Small intestine (tissue), 16 donors: ENCODE measurements at places on chromosomes 5 and 9. TPM values are rescaled to one million over a fixed set of nuclear protein-coding genes. Genes with fewer than 3 reads are reported as not detected.

The PTGES2 gene
- polyA plus RNA-seq: 99.7 TPM

The SLC6A18 gene
- polyA plus RNA-seq: 0.04 TPM

The CTSV gene
- 0.27 TPM for polyA plus RNA-seq

The FAM153A gene
- polyA plus RNA-seq: 1.5 TPM

The CAPSL gene
- polyA plus RNA-seq: not detected

The IL7R gene
- 10.4 TPM for polyA plus RNA-seq

The PCDHB16 gene
- 0.37 TPM for polyA plus RNA-seq

The SPATA31C1 gene
- not detected for polyA plus RNA-seq

DNA sequence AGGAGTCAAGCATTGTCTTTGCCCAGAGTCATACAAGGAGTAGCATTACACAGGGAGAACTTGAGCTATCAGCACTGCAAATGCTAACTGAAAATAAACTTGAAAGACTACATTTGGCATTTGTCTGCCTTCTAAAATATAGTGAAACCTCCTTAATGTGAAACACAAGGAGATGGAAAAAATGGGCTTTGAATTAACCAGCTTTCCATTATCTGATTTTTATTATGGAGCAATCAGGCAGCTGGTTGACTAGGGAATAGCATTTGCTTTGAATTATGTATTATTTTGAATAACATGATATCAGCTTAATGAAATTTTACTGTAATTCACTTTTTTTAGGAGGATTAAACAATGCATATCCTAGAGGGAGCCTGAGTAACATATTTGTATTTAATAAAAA is 130.8 kb downstream of the GDNF start:
- no peaks in the 10 kb centered on the region for H3K27me3 ChIP-seq
- no peak for DNase-seq
- H3K4me3 ChIP-seq: no peak overlapping the region

DNA sequence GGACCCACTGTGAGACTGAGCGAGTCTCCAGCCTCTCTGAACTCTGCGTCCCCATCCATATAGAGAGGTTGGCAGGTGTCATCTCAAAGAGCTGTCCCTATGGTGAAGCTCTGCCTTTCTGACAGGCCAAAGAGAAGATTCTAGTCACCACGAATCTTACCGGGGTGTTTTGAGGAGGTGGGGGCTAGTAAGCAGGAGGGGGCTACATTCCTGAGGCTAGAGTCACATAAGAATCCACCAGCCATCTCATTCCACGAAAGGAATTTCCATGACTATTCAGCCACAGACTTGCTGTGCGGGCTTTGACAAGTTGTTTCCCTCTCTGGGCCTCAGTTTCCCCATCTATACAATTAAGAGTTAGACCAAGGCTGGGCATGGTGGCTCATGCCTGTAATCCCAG is 16.3 kb downstream of the PDGFRB start:
- no peaks in the 10 kb centered on the region for H3K27me3 ChIP-seq
- DNase-seq: no peak
- H3K36me3 ChIP-seq: no peaks in the 10 kb centered on the region
- H3K27ac ChIP-seq: no peak overlapping the region

GRCh38 chr5:131381777-131382176 is 117.9 kb downstream of the CDC42SE2 start:
- H3K27ac ChIP-seq: no peak overlapping the region
- no peak overlapping the region for H3K4me3 ChIP-seq
- no peaks in the 10 kb centered on the region for H3K27me3 ChIP-seq
- no peak for DNase-seq
- H3K4me1 ChIP-seq: peaks cover 14% of the 10 kb centered on the region

DNA sequence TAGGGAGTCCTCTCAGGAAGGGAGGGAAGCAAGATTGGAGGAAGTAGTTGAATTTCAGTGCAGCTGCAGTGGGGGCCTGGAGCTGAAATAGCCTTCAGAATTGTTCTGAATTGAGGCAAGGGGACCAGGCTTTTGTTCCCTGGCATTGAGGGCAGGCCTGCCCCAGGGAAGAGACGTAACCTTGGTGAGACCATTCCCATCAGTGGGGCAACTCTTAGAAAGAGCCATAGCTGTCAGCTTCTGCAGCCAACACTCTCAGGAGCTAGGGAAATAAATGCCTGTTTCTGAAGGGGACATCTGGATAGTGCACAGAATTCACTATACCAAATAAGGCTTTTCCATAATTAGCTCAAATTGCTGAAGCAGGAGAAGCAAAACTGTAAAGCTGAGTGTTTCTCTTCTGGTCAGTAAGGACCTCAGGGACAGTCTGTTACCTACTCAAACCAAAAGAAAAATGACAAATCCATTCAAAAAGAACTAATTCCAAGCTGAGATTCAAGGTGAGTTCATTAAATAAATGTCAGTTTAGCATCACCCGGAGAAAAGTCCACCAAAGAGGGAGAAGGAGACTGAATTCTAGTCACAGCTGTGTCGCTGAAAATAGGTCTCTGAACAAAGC is 44.0 kb downstream of the LYRM7 start:
- H3K4me3 ChIP-seq: no peak overlapping the region
- peaks cover 3% of the 10 kb centered on the region for H3K4me1 ChIP-seq

DNA sequence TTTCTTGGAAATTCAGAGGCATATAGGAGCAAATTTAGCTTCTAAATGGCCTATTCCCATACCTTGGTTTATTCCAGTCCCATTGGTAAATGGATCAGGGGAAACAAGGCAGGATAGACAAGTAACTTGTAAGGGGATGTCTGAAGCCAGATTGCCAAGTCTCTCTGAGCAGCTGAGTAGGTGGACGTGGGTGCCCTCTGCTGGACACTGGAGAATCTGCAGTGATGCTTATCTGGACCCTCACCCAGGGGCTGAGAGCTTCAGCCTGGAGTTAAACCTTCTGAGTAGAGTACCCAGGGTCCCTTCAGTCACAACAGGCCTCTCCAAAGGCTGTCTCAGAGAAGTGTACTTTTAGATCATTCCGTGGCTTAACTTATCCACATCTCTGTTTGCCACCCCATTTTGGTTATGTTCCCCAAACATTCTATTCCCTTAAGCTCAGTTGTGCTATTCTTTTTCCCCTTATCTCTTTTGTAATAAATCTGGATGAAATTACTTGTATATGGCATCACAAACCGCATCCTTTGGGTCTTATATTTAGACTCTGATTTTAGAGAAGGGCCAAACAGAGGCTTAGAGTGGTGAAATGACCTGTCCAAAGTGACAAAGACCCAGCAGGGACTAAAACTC is 218.3 kb upstream of the GLRA1 start:
- H3K36me3 ChIP-seq: no peaks in the 10 kb centered on the region
- H3K27ac ChIP-seq: no peak overlapping the region
- peaks cover 2% of the 10 kb centered on the region for H3K27me3 ChIP-seq
- no peak overlapping the region for H3K4me3 ChIP-seq

- no peaks in the 10 kb centered on the region for H3K36me3 ChIP-seq
- H3K27me3 ChIP-seq: no peaks in the 10 kb centered on the region
- H3K27ac ChIP-seq: no peak overlapping the region
- H3K4me1 ChIP-seq: no peaks in the 10 kb centered on the region
- no peak overlapping the region for H3K4me3 ChIP-seq
Measured at GRCh38 chr9:88221105-88221504, 82.8 kb upstream of the SPATA31C2 start.

DNA sequence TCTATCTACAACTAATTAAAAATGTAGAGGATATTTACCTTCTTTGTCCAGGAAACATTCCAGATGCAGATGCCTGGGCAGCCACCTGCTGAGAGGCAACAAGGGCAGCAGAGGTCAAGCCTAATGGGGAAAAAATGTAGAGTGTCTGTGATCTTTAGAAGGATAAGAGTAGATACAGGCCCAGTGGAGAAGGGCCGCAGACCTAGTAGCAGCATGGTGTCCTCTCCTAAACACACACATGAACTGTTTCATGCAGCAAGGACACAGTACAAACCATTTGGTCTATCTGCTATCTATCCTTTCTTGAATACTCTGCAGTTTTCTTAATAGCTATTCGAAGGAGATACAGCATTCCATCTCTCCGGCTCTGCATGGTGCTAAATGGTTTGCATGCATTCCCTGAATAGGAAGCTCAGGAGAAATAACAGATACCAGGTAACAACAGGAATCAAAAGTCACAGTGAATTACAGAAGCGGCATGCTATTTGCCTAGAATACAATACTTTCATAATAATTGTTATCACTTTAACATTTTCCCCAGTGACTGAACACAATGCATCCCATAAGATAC is 107.3 kb downstream of the ZNF608 start:
- peaks cover 2% of the 10 kb centered on the region for H3K4me1 ChIP-seq
- no peaks in the 10 kb centered on the region for H3K27me3 ChIP-seq
- H3K4me3 ChIP-seq: no peak overlapping the region

- no peak for DNase-seq
- no peaks in the 10 kb centered on the region for H3K4me1 ChIP-seq
- H3K27ac ChIP-seq: no peak overlapping the region
- H3K27me3 ChIP-seq: peaks cover 12% of the 10 kb centered on the region
- no peaks in the 10 kb centered on the region for H3K36me3 ChIP-seq
Measured at GRCh38 chr5:139746691-139747582, 48.7 kb upstream of the PSD2 start.

GRCh38 chr5:77984587-77984986 is 208.4 kb upstream of the TBCA start:
- H3K27me3 ChIP-seq: no peaks in the 10 kb centered on the region
- no peak overlapping the region for H3K27ac ChIP-seq
- no peak overlapping the region for H3K4me3 ChIP-seq
- H3K36me3 ChIP-seq: no peaks in the 10 kb centered on the region

GRCh38 chr9:136795000-136795348 is 1.2 kb upstream of the CCDC183 start:
- DNase-seq: no peak
- no peaks in the 10 kb centered on the region for H3K36me3 ChIP-seq
- H3K4me1 ChIP-seq: peaks cover 82% of the 10 kb centered on the region
- no peak overlapping the region for H3K27ac ChIP-seq
- no peak overlapping the region for H3K4me3 ChIP-seq

DNA sequence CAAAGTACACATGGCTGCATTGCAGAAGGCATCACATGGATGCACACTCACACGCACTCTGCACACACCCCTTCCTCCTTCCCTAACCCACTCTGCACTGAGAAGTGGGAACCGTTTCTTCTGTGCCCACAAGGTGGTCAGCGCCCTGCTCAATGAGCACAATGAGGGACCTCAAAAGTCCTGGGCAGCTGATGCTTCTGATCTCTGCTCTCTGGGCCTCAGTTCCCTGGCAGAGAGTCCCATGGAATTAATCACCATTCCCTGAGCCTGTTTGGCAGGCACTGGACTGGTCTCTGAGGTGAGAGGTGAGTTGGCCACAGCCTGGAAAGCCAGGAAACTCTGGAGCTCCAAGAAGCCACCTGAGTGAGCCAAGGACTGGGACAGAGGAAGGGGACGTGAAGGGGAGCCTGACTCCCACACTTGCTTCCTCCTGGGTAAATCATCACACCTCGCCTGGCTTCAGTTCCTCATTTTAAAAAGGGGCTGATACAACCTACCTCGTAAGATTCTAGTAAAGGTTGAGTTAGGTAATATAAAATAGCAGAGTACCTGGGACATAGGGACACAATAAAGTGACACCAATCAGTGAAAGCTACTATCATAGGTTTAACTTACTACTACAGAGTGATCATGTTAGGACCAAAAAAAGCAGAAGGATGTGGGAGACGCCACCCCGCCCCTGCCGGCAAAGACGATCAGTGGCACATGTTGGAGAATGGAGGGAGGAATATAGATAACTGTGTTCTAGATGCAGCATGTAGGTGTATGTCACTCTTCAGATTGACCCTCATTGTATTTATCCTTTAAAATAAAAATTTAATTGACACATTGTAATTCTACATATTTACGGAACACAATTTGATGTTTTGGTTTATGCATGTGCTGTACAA is 21.1 kb upstream of the IGFBPL1 start:
- H3K36me3 ChIP-seq: peaks cover 9% of the 10 kb centered on the region
- H3K4me3 ChIP-seq: no peak overlapping the region
- no peak for DNase-seq

DNA sequence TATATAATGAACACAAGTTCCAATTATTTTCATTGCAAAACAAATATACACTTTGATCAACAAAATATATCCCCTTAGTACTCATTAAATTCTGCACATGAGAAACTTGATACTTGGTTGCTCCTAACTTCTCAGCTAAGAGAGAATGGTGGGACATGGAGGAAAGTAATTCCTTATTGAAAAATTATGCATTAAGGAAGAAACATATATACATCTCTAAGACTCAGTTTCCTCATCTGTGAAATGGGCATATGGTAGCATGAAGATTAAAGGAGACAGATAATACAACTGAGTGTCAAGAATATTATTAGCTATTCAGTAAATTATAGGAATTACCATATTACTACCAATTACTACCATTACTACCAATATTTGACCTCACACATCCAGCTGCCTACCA is 85.8 kb downstream of the CRB2 start:
- H3K27ac ChIP-seq: no peak overlapping the region
- H3K36me3 ChIP-seq: peaks cover 9% of the 10 kb centered on the region
- no peak overlapping the region for H3K4me3 ChIP-seq

- H3K4me1 ChIP-seq: no peaks in the 10 kb centered on the region
- H3K27ac ChIP-seq: no peak overlapping the region
- peaks cover 3% of the 10 kb centered on the region for H3K27me3 ChIP-seq
- no peak for DNase-seq
- no peak overlapping the region for H3K4me3 ChIP-seq
Measured at GRCh38 chr9:5447337-5447736, 3.0 kb upstream of the CD274 start.

GRCh38 chr9:76297721-76298239 is 96.4 kb downstream of the RFK start:
- H3K27ac ChIP-seq: no peak overlapping the region
- no peak for DNase-seq
- H3K27me3 ChIP-seq: no peaks in the 10 kb centered on the region
- no peaks in the 10 kb centered on the region for H3K36me3 ChIP-seq
- H3K4me3 ChIP-seq: no peak overlapping the region

DNA sequence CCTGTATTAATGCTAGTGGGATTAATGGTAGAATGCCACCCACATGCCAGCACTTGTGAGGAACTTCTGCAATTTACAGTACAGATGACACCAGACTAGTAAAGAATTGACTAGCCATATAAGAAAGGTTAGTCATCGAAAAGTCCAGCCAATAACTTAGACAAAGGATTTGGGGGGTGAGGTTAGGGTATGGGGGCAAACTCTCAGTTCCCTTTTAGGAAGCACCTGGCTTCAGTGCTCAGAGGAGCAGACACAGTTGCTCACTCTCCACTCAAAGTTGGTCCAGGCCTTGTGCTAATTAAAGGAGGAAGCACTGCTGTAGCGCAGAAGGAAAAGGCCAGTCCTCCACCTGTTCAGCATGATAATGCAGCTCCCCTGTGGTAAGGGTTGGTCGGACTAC is 25.2 kb downstream of the TGFBR1 start:
- H3K27ac ChIP-seq: no peak overlapping the region
- H3K36me3 ChIP-seq: peaks cover 8% of the 10 kb centered on the region
- H3K4me1 ChIP-seq: no peaks in the 10 kb centered on the region
- no peak overlapping the region for H3K4me3 ChIP-seq

GRCh38 chr5:139186752-139187326 is 11.3 kb downstream of the SIL1 start:
- no peaks in the 10 kb centered on the region for H3K36me3 ChIP-seq
- DNase-seq: no peak
- no peak overlapping the region for H3K4me3 ChIP-seq
- no peaks in the 10 kb centered on the region for H3K27me3 ChIP-seq
